GM06990 (cell line): ENCODE measurements at places on chromosomes 5 and 9.
A peak's percentile ranks its signal among the peaks of the same experiment; 100 is the strongest.

DNA sequence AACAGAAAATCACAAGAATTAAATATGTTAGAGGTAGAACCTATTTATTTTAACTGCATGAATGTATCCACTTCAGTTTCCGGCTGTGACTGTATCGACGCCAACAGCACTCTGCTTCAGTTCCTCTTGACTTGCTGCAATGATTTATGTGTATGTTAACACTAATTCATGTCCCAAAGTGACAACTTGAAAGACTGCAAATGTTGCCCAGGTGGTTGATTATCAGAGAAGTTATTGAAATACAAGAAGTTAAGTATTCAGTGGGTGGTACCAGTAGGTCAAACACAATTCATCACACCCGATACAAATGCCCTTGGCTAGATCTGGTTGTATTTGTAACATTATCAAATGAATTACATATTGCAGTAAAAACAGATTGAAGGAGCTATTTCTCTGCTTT, 622.7 kb upstream of the CDH18 start:
- DNase-seq, result no peak

- DNase-seq, result no peak
These were observed 113.3 kb upstream of the ZNF608 start for GRCh38 chr5:124859556-124860290.

- no peak for DNase-seq
These were observed 73.9 kb upstream of the WWC1 start for GRCh38 chr5:168217497-168217896.

GRCh38 chr9:134210908-134211810, 46.8 kb upstream of the RNU6ATAC start:
- DNase-seq, result no peak

DNA sequence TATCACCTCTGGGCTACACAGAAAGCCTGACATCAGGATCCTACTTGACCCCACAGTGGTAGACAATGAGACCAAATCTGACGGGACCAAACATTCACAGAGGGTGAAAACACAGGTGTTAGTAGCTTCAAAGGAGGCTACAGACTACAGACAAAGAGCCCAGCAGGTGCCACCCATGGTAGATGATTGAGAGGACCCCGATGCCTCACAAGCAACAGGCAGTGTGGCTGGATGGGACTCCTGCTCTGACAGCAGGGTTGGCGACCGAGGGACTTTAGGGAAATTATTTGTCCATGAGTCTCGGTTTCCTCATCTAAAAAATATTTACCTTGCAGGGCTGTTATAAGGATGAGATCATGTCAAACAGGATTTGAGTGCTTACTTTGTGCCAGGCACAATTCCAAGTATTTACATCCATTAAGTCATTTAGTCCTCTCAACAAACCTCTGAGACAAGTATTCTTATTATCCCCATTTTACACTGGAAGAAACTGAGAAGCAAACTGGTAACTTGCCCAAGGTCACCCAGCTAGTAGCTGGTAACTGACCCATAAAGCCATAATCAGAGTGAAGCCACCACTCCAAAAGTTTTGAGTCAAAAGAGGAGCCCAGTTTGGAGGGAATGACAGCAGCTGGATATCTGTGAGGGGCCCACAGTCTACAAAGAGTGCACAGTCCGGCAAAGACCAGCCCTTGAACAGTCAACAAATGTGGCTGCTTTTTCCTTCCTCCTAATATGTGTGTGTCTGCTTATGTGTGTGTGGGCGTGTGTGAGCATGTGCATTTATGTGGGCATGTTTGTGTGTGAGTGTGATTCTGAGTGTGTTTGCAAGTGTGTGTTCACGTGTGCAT, 502.0 kb downstream of the BNC2 start:
- no peak for DNase-seq

DNA sequence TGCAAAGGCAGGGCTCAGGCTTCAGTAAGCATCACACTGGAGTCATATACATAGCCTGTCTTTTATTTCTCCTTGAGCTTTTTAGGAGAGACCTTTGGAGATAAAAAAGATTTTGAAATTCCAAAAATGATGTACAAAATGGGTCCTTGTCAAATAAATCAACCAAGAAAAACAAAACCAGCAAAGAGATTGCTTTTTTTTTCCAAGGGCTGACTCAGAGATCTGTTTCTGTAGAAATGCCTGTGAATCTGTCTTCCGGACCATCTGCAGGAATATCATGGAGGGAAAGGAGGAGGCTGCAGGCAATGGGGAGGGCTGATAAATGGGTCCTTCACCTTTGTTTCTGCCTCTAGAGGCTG, 77.4 kb downstream of the SLIT3 start:
- DNase-seq, result no peak

GRCh38 chr9:105678163-105678562, 15.9 kb downstream of the TAL2 start:
- DNase-seq, result no peak

GRCh38 chr5:1480806-1481205, 35.6 kb upstream of the SLC6A3 start:
- DNase-seq, result no peak

DNA sequence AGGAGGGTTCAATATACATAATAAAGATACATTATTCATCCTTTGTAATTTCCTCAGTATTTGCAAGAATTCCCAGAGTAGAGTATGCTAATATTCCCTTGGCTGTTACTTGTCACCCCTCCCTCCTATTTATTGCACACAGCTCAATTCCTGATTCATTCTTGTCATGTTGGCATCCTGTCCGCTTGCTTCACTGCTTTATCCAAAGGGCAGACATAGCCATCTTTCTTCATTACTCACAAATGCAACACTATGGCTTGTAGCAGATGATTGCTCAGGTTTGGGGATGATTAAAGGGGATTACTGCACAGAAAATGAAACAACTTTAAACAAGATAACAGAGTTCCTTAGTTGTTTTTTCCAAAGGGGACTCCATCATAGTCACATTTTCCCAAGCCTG, 1.2 kb upstream of the IL33 start:
- DNase-seq, result no peak

DNA sequence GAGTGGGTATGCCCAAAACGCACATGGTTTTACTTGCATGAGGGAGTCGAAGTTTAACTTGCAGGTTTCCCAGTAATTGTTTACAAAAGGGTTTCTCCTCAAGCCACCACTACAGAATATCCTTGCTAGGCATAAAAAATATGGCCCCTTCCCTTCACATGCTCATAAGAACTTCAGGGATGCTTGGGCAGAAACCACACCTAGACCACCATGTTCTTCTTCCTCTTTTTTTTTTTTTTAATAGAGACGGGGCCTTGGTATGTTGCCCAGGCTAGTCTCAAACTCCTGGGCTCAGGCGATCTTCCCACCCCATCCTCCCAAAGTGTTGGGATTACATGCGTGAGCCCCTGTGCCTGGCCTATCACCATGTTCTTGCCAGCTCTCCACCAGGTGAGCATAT, 18.6 kb upstream of the PLIN2 start:
- DNase-seq, result no peak

DNA sequence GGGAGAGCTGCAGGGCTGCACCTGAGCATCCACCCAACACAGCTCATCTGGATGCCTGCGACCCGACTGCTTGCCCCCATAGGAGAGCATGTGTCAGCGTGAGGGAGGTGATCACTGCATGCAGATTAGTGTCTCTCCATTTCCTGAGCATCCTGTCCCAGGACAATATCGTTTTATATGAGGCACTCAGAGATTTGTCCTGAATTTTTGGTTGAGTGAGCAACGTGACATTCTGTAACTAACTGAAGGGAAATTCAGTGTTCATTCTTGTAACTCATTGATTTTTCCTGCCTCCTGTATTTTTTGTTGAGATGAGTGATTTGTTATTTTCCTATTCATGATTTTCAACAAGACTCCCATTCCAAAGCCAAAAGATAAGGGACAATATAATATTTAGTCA, 20.7 kb upstream of the ANKRD34B start:
- no peak for DNase-seq

DNA sequence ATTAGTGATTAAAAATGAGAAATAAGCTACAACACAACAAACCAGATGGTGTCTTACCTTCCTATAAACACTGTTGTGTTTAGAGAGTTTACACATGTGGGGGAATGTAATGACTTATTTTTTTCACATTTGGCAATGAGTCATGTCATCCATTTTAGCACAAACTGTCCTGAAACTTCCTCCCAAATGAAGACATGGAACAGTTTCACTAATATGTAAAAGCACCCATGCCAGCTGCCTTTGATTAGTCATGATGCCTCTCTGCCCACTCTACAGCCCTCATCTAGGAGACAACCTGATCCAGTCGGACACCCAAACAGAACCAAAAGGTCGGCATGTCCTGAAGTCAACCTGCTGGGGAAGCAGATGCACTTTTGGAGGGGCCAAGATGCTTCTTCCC, 98.2 kb downstream of the SEMA5A start:
- DNase-seq, result peak; percentile 33

DNA sequence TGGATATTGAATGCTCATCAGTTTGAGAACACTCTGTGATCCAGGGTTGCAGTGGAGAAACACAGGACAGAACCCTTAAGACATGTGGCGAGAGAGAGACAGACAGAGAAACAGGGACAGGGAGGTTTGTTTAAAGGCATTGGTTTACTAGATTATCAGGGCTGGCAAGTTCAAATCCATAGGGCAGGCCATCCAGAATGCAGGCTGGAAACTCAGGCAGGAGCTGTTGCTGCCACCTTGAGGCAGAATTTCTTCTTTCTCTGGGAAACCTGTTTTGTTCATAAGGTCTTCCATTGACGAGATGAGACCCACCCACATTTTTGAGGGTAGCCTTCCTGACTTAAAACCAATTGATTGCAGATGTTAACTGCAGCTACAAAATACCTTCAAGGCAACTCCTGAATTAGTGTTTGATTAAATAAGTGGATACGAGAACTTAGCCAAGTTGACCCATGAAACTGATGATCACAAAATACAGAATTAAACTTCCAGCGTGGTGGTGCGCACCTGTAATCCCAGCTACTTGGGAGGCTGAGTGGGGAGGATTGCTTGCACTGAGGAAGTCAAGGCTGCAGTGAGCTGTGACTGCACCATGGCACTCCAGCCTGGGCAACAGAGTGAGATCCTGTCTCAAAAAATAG, 55.9 kb downstream of the NSUN2 start:
- DNase-seq, result no peak

- DNase-seq, result no peak
These were observed 250.5 kb downstream of the BNC2 start for GRCh38 chr9:16619914-16620520.

GRCh38 chr9:109252291-109252690, 68.6 kb downstream of the EPB41L4B start:
- no peak for DNase-seq

- DNase-seq, result peak; percentile 7
These were observed 614.5 kb downstream of the MAT2B start for GRCh38 chr5:164119806-164120447.

DNA sequence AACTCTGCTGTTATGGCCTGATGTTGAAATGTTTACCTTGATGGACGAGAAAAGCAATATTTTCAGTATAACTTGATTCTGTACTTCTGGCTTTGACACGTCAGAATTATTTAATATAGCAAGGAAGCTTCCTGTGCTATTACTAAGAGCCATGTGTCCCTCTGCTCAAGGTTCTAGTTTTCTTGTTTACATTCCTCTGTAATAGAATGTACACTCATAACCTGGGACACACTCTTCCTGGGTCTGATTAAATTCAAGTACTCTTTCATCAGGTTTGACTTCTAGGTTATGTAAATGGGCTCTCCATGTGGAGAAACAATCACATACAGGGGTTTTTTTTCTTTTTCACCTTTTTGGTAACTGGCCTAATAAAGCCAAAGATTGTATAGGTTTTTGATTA, 33.1 kb downstream of the GTF3C4 start:
- no peak for DNase-seq

DNA sequence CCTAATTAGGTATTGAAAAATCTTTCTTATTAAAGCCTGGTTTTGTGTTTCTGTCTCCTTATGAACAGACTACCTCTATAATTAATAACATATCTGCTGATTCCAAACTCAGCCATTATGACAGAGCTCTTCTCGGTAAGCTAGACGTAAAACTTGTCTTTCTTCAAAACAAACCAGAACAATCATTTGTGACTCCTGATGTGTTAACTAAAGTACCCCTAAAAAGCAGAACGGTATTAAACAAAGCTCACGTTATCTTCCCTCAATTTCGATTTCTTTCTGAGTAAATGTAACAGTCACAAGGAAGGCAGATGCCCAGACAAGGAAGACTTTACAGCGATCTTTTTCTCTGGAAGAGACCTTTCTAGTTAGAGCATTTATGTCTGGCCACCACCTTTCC, 1.8 kb downstream of the SEMA5A start:
- no peak for DNase-seq

DNA sequence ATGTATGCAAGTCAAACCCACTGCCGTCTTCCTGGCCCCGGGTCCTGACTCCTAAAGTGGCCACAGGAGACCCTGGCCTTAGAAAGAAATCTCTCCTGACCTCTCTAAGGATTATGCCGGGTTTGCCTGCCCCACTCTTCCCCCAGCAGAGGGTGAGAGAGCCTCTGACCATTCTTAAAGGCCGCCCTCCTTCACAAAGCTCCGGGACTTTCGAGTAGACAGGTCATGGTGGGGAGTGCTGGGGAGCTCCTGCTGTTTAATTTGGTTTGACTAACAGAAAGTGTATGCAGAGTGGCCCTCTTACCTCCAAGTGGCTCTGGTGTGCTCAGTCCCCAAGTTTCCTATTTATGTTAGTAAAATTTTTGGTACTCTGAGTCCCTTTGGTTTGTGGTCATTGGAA, 111.8 kb downstream of the LRRC70 start:
- DNase-seq, result no peak

DNA sequence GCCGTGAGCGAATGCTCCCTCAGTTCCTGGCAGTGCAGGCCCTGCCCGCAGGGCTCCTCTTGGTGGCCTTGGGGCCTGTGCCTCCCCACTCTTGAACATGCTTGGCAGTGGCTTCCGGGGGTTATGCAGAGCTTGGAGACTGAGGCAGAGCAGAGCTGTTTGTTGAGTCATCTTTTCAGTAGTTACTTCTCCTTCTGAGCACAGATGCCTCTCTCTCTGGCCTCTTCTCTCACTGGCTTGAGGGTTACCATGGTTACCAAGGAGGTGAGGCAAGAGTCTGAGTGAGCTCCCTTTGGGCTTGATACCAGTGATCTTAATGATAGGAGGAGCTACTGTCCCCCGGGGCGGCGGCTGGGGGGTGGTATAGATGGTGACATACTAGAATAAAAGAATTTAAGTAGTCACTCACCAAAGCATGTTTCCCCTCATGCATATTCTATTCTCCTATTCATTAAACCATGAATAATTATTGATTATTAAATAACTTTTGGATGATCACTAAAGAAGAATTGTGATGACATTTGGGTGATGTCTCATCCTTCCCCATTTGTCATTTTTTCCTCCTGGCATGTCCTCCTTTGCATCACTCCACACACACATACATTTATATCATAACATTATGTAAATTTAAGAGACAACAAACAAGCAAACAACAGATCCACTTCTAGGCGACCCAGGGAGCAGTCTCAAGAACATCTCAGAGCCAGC, 111.1 kb downstream of the ARHGAP26 start:
- peak; percentile 18 for DNase-seq

DNA sequence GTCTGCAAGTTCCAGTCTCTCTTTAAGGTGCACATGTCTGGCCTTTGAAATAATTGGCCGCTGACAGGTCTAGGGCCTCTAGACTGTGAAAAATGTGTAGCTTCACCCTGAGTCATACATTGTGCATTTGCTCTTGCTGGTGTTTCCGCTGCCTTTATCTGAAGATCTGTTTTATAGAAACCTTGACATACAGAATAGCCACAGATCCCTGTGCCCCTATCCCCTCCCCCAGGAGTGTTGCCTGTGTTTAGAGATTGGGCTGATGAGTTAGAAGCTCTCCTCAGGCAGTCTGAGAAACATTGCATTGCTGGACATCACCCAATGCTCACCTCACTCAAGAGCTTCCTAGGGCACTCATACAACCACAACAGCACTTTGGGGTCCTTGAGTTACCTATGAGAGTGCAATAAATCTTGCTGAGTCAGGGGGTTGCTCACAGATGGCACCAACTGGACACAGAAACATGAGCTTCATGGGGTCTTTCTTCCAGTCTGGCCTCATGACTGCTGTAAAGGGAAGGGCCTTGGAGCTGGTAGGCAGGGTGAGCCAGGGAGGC, 3.8 kb upstream of the ZNF782 start:
- DNase-seq, result no peak
